Upper lobe of left lung (tissue), 6 donors: ENCODE measurements at places on chromosomes 4 and X. TPM values are rescaled to one million over a fixed set of nuclear protein-coding genes. Genes with fewer than 3 reads are reported as not detected.

The HSD17B13 gene
- total RNA-seq: 0.57 TPM

The SLC25A14 gene
- total RNA-seq: 8.4 TPM

DNA sequence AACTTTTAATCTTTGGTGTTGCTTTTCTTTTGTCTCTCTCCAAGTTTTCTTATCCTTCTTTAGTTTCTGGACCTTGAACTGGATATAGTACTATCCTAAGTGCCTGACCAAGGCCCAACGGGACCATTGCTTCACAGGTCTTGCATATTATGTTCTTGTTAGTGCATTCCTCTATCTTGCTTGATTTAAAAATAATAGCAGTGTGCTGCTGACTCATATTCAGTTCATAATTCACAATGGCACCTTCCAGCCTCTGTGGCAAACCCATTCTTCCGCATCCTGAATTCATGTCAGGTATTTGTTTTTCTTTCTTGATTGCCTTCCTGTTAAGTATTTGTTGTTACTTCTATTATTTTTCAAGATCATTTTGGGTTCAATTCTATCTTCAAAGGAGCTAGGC, 197.1 kb upstream of the GIMD1 start:
- no peak for DNase-seq

- no peak for DNase-seq
These were observed 1.1 kb downstream of the TAFAZZIN start for GRCh38 chrX:154412468-154412867.
